Inflammatory macrophage treated with lipopolysaccharide for 4 hours (primary cell): ENCODE measurements at places on chromosomes 5 and 9.

DNA sequence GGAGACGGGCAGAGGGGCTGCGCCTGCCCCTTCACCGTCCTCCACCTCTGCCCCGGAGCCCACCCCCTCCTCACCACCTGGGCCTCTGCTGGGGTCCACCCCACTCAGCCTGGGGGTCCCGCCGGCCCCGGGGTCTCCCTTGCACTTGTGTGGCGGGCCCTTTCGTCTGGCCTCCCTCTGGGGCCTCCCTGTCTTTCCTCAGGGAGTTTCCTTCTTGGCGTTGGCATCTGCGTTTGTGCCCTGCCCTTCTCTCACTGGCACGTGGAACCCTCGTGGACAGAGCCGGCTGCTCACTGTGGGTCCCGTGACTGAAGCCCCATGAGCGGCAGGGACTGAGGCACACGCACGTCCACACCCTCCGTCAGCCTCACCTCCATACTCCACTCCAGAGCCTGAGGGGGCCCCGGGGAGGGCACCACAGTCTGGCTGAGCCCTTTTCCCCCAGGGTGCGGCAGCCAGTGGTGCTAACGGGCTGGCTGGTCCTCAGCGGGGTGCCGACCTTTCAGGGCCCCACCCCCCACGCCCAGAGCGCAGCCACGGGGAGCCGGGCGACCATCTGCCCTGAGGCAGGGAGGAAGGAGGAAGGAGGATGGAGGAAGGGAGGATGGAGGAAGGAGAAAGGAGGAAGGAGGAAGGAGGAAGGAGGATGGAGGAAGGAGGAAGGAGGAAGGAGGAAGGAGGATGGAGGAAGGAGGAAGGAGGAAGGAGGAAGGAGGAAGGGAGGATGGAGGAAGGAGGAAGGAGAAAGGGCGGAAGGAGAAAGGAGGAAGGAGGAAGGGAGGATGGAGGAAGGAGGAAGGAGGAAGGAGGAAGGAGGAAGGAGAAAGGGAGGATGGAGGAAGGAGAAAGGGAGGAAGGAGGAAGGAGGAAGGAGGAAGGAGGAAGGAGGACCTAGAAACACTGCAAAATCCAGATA lies 53.0 kb upstream of the NRARP start:
- DNase-seq: no peak

DNA sequence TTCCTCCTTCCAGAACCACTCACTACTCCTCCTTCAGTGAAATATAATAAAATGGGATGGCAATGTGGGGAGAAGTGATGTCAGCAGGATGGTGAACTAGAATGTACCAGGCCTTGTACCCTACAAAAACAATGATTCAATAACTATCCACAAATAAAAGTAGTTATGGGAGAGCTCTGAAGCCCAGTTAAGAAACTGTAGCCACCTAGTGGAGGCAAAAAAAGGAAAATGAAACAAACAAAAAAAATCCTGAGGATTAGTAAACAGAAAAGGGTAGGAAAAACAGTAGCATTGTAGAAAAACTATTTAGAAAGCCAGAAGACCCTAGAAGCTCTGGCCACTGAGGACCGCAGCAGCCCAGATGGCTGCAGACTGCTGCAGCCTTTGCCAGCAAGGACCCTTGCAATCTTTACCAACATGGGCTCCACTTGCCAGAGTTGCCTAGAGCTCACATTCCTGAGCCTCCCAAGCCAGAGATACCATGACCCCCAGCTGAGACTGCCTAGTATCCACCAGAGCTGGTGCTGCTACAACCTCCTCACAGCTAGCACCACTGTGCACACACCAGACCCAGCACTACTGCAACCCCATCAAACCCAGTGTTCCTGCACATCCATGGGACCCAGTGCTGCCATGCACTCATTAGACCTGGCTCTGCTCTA lies 259.7 kb upstream of the MSX2 start:
- DNase-seq: no peak

- peak; percentile 35 for DNase-seq
These were observed 50.1 kb upstream of the POU5F2 start for GRCh38 chr5:93791518-93791972.

DNA sequence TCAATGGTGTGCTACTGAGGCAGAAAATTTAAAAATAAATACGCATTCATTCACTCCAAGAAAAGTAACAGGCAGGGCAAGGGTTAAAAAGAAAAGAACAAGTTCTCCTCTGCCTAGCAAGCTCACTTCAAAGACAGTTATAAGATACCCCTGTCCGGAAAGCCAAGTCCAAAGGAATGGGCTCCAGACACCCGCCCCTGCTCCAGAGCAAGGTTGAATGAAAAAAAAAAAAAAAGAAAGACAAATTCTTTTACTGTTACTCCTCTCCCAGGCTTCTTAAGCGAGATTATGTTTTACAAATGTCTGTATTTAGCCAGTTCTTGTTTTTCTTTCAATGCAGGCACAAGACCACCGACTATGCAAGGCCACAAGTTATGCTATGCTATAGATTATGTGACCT lies 9.1 kb upstream of the ANXA2R start:
- no peak for DNase-seq

DNA sequence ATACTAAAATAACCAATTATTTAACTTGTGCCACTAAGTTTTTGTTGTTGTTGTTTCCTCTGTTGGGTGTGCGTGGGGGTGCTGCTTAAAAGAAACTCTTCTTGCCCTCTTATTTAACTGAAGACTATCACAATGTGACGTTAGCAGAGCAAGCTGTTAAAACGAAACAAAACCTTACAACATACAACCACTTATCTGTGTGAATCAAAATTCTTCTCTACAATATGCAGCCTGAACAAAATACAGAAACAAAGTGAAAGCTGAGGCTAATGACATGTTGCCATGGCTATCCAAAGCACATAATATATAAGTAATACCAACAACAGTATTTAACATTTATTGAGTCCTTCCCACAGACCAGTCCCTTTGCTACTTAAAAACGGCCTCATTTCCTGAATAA lies 291.0 kb downstream of the FBXL17 start:
- no peak for DNase-seq

DNA sequence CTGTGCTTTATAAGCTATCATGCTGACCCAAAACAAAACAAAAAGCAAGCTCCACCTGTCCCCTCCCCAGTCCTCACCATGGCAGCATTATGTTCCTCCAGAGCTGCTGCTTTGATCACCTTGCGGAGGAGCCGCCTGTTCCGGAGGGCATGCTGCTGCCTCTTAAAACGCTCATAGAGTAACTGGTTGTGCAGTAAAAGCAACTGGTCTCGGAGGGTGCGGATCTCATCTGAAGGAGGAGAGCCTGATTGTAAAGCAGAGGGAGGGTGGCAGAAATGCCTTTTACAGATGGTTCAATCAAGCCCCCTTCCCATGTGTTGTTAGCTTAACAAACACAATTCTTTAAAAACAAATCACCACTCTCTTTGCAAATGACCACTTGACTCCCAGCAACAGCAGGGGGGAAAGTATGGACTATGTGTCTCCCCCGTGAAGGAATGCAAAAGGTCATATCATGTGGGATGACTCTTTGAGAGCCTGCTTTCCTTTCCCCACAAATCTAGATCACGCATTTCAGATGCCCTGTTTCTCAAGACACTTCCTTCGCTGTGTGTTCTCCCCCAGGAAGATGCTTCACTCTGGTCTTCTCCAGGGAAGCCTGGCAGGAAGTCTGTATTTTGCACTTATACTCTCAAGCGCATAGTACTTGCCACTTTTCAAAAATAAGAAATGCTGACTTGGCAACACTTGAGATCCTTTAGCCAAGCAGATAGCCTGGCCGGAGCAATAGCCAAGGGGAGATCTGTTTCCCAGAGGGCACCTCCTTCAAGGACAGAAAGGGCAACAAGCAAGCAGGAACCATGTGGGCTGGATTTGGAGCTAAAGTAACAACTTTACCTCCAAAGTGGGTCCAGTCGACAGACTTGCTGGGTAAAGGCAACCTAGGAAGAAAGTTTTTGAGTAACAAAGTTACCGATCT lies 25.1 kb downstream of the SPACA9 start:
- DNase-seq: no peak

GRCh38 chr5:97563050-97563657 lies 380.1 kb upstream of the RIOK2 start:
- DNase-seq: no peak

GRCh38 chr9:12183321-12183720 lies 509.9 kb upstream of the TYRP1 start:
- no peak for DNase-seq

DNA sequence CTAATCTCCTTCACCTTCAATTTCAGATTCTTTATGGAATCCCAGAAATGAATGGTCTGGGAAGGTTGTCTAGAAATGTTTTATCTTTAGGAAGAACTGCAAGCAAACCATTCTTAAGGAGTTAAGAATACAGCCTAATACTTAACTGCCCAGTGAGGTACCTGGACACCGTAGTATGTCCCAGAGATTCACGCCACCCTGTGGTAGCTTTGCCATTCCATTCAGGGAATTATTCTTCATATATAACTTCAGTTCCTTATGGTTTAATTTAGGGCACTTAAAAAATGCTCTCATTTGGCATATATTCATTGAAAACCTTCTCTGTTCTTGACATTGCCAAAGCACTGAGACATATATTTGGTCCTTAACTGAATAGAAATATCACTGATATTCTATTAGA lies 49.7 kb downstream of the ACTBL2 start:
- no peak for DNase-seq

DNA sequence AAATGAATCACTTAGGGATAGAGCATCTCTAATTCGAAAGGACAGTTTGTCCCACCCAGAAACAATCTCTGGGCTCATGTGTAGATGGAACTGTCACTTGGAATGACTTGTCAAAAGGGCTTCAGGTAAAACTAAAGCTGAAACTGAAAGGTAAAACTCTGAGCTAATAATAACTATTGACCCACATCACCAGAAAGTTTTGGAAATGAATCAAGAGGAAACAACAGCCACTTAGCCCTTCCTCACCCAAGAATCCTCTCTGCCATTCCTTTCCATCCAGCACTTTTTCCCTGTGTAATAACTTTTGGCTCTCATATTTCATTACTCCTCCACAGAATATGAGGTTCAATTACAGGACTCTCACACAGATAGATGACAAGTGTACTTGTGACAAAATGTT lies 14.0 kb upstream of the GLRX start:
- peak; percentile 50 for DNase-seq

- peak; percentile 92 for DNase-seq
These were observed 162.4 kb upstream of the ZNF608 start for GRCh38 chr5:124908581-124909451.

DNA sequence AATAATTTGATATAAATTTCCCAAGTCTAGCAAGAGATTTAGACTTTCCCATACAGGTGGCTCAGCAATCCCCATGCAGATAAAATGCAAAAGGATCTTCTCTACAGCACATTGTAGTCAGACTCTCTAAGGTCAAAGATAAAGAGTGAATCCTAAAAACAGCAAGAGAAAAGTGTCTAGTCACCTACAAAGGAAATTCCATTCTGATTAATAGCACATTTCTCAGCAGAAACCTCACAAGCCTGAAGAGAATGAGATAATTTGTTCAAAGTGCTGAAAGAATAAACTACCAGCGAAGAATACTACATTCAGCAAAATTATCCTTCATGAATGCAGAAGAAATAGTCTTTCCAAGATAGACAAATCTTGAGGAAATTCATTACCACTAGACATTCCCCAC lies 493.3 kb downstream of the PRELID2 start:
- no peak for DNase-seq

- DNase-seq: no peak
These were observed 66.3 kb upstream of the TJP2 start for GRCh38 chr9:69107771-69108170.

DNA sequence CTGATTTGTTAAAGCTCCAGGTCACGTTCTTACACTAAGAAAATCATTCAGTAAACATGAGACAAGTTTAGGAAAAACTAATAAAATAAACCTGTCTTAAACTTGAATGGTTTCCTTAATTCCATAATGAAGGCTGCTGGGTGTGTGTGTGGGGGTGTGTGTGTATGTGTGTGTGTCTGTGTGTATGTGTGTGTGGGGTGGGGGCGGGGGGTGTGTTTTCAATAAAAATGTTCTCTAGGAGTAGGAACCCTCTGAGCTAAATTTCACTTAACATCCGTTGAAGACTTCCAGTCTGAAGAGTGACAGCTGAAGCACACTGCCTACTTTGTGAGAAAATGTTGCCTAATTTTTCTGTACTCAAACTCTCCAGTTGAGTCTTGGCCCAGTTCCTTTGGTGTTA lies 54.5 kb downstream of the HSPA4 start:
- DNase-seq: no peak

DNA sequence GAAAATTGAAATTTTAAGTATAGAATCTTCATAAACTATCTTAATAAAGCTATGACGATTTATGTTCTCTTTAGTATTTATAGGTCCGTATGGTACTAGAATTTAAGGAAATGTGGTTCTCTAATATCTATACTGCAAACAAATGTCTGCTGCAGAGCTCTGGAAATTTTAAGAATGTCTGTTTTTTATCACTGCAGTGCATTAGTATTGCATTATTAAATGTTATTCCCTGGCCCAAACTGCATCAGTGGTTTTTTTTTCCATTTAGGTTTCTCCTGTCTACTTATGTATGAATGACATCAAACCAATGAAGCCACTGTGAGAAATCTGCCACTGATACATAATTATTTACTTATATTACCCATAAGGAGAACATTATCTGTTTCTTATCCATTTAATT lies 211.4 kb upstream of the CD180 start:
- DNase-seq: no peak

- DNase-seq: no peak
These were observed 1.3 kb downstream of the RANBP3L start for GRCh38 chr5:36300191-36300926.

DNA sequence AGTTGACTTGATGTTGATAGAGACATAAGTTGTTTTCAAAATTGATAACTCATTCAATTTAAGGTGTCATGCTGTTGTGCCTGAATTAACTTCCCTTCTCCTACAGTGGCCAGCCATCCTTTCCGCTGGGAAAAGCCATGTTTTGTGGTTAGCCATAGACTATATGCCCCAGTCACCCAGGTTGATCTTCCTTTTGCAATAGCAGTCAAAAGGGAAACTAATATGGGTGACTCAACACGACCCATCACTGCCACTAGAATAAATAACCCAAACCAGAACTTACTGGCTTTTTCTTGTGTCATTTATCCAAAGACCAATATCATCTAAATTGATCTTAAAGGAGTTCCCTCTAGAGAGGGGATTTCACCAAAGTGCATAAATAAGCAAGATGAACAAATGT lies 87.4 kb downstream of the PTCD2 start:
- DNase-seq: peak; percentile 47

GRCh38 chr9:134987906-134988700 lies 70.4 kb upstream of the FCN1 start:
- no peak for DNase-seq

- no peak for DNase-seq
These were observed 414.8 kb downstream of the PIK3R1 start for GRCh38 chr5:68630354-68630753.

DNA sequence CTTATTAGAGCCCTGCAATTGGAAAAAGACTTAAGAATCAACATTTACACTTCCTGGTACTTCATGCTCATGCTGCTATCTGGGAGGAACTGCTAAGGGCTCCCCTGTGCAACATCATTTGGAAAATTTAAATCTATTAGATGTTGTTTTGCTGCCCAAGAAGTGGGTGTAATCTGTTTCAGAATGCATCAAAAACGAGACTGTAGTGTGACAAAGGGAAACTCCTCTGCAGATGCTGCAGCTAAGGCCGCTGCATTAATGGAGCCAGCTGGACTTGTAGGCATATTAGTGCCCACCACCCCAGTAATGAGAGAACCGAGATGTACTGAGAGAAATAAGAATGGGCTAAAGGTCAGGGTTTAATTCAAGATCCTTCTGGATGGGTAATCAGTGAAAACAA lies 11.1 kb upstream of the PAIP1 start:
- DNase-seq: no peak
